ENCODE measurements at places on chromosomes 4 and X. TPM values are rescaled to one million over a fixed set of nuclear protein-coding genes. Genes with fewer than 3 reads are reported as not detected.

DNA sequence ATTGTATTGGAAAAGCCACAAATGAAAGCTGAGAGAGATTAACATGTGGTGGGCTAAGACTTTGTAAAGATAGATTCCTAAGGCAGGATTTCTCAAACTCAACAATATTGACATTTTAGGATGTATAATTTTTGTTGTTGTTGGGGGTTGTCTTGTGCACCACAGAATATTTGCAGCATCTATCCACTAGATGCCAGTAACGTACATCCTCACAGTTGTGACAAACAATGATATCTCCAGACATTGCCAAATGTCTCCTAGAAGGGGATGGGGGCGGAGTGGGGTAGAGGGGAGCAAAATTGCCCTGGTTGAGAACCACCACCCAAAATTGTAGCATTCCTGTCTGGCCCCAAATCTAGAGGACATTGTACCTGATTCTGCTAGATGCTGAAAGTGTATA is 14.7 kb upstream of the CBR4 start:
- no peak overlapping the region for H3K27ac ChIP-seq
- H3K4me1 ChIP-seq = no peaks in the 10 kb centered on the region
- no peak overlapping the region for H3K4me3 ChIP-seq
- H3K36me3 ChIP-seq = no peaks in the 10 kb centered on the region

Gene FAT4
- total RNA-seq = 8.9 TPM

Gene CXCL6
- total RNA-seq = 1.7 TPM

DNA sequence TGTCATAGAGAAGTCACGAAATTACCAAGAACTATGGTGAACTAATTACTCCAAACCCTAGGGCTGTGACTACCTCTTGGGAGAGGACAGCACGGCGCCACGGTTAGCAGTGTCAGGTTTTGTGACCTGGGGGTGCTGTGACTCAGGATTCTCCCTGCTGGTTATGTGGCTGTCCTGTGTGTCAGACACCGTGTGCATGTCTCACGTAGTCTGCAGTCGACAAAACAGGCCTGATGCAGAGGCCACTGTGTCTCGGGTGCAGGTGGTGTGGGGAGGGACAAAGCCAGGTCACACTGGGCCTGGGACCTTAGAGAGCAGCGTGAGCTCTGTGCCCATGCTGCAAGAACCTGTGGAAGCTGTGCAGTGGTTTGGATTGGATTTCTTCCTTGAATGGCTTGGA is 34.1 kb downstream of the TNIP2 start:
- DNase-seq = no peak
- no peaks in the 10 kb centered on the region for H3K36me3 ChIP-seq
- H3K4me3 ChIP-seq = no peak overlapping the region
- no peaks in the 10 kb centered on the region for H3K4me1 ChIP-seq
- H3K27me3 ChIP-seq = no peaks in the 10 kb centered on the region

Gene KCNE5
- 0.81 TPM for total RNA-seq

GRCh38 chrX:130110379-130111219 is at the start of gene ELF4:
Gene ELF4, minus strand, starts transcription at chrX:130110497. Its CDS starts 29,167 bp downstream, at chrX:130081330.
- peak within 1 kb of the TSS; percentile 47 for H3K4me3 ChIP-seq
- DNase-seq = no peak
- peak within 1 kb of the TSS; percentile 66 for H3K27ac ChIP-seq
- H3K27me3 ChIP-seq = no peaks in the 10 kb centered on the region
- H3K36me3 ChIP-seq = no peaks in the 10 kb centered on the region

- no peaks in the 10 kb centered on the region for H3K36me3 ChIP-seq
- no peak overlapping the region for H3K27ac ChIP-seq
- H3K4me1 ChIP-seq = peaks cover 21% of the 10 kb centered on the region
- no peaks in the 10 kb centered on the region for H3K27me3 ChIP-seq
- H3K4me3 ChIP-seq = no peak overlapping the region
- no peak for DNase-seq
Measured at GRCh38 chr4:128830906-128831503, 21.5 kb downstream of the JADE1 start.

Gene POLN
- total RNA-seq = 23.7 TPM

GRCh38 chr4:109966891-109967481 is 54.3 kb downstream of the EGF start:
- H3K27ac ChIP-seq = no peak overlapping the region
- no peaks in the 10 kb centered on the region for H3K27me3 ChIP-seq
- DNase-seq = no peak
- no peak overlapping the region for H3K4me3 ChIP-seq
- no peaks in the 10 kb centered on the region for H3K4me1 ChIP-seq
